ENCODE measurements at places on chromosomes 4 and X.

DNA sequence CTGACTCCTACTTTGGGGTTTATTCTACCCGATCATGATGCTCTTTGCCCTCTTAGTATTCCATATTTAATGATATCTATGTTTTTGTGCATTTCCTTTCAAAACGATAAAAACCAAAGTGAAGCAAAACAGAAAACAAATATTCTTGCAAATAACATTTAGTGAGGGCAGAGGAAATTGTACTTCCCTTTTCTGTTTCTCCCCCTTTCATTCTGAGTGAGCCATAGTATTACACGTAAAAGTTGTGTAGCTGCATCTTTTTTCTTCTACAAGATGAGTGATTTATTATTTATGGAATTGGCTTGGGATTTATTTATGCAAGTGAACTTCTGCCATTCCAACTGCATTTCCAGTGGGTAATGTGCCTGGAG, 109.9 kb downstream of the AFF2 start:
- no peak for DNase-seq

GRCh38 chr4:138953961-138954371, 61.6 kb upstream of the NOCT start:
- no peak for DNase-seq

GRCh38 chr4:23737571-23737970, 152.3 kb downstream of the PPARGC1A start:
- DNase-seq, result no peak

- DNase-seq, result no peak
Measured at GRCh38 chrX:154986826-154987575, 35.5 kb downstream of the F8 start.

- no peak for DNase-seq
Measured at GRCh38 chr4:187501731-187502130, 493.8 kb upstream of the ZFP42 start.

GRCh38 chr4:72858328-72858727, 211.2 kb downstream of the COX18 start:
- no peak for DNase-seq

GRCh38 chr4:90745176-90745575, 618.0 kb downstream of the CCSER1 start:
- DNase-seq, result no peak

- no peak for DNase-seq
Measured at GRCh38 chr4:6242271-6243029, 27.2 kb upstream of the WFS1 start.

- no peak for DNase-seq
Measured at GRCh38 chrX:96407501-96407900, 277.1 kb upstream of the DIAPH2 start.

GRCh38 chrX:585115-585808, 45.3 kb upstream of the SHOX start:
- DNase-seq, result no peak

- no peak for DNase-seq
Measured at GRCh38 chr4:4862071-4862551, 2.6 kb downstream of the MSX1 start.

DNA sequence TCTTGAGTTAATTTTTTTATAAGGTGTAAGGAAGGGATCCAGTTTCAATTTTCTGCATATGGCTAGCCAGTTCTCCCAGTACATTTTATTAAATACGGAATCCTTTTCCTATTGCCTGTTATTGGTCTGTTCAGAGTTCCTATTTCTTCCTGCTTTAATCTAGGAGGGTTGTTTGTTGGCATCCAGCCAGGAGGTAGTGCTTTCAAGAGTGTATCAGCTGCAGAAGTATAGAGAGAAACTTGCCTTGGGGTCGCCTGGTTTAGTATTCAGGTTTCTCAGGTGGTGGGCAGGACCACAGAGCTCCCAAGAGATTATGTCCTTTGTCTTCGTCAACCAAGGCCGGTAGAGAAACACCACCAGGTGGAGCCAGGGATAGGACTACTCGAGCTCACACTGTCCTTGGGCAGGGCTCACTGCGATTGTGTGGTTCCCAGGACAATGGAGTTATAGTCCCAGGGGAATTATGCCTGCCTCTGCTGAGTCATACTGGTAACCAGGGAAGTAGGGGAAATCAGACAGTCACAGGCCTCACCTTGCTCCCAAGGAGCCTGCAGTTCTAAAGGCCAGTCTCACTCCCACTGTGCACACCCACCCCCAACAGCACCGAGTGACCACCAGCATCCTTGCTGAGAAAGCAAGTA, 168.1 kb downstream of the VSIG4 start:
- DNase-seq, result no peak
